Neural progenitor cell (in vitro differentiated cells): ENCODE measurements at places on chromosomes 4 and X. TPM values are rescaled to one million over a fixed set of nuclear protein-coding genes. Genes with fewer than 3 reads are reported as not detected.
A peak's percentile ranks its signal among the peaks of the same experiment; 100 is the strongest.

The KIT gene
- 4.2 and 4.6 TPM in 2 replicates for total RNA-seq

The UGT8 gene
- 2.8 and 4.3 TPM in 2 replicates for total RNA-seq

The CXCR3 gene
- not detected in 2 replicates for total RNA-seq

GRCh38 chrX:107451731-107452130, 2.3 kb downstream of the FRMPD3 start:
- peak; percentile 49 for DNase-seq

DNA sequence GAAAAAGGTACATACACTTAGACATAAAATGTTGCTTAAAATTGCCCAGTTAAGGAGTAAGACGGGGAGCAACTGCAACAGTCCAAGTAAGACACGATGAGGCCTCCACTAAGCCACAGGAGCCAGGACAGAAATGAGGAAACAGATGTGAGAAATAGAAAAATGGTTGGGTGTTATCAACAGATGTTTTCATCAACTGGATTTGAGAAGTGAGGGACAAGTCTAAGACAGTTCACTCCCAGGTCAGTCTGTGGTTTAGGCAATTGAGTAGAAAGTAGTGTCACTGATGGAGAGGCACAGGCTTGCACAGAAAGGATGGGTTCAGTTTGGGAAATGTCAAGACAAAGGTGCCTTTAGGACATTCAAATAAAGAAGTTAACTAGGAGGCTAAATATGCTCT, 23.5 kb upstream of the PHF8 start:
- DNase-seq = no peak

DNA sequence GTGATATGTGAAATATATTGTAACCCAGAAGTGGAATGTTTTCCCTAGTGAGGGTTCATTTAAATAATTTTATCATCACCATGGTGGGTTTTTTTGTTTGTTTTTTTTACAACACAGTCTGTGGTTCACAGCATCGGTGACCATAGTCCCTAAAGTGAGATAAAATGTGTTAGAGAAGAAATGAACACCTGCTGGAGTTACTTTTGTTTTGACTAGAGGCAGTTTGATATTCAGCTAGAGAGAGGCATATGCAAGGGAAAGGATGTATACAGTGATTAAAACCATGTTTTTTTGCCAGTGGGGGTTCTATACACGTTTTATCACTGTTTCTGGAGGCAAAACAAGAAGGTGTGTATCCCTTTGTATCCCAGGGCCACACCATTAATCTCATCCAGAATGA, 541.5 kb downstream of the PCDH7 start:
- DNase-seq = no peak

GRCh38 chr4:1028574-1029220, 17.3 kb downstream of the FGFRL1 start:
- DNase-seq = no peak

- no peak for DNase-seq
Observed at GRCh38 chr4:128427832-128428366, 140.3 kb upstream of the PGRMC2 start.

- DNase-seq = peak; percentile 81
Observed at GRCh38 chrX:153649178-153649914, 2.3 kb downstream of the DUSP9 start.
